NCI-H2029 (cell line): ENCODE measurements at places on chromosomes 12 and 14.

DNA sequence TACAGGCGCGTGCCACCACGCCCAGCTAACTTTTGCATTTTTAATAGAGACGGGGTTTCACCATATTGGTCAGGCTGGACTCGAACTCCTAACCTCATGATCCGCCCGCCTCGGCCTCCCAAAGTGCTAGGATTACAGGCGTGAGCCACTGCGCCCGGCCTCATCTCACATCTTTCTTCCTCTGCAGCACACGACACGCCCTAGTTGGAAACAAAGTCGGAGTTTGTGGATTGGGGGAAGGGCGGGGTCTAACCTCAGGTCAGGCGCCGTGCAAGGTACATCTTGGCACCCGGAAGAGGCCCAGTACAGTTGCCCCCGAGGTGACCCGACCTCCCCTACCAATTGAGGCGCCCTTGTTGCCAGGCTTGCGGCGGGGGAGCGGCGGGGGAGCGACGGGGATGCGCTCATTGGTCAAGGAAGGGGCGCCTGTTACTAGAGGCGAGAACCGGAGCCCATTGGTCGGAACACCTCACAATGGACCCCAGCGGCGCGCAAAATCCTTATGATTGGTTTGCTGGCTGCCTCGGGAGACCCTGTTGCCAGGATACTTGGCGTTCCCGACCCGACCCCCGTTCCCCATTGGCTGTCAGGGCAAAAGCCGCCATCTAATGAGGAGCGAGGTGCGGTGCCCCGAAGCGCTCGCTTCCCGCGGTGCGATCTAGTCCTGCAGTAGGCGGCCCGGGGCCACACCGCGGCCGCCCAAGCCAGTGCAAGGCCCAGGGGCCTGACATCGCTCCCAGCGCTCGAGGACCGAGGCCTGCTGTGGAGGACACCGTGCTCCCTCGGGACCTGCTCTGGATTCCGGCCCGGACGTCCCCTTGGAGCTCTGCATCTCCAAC is at the start of gene REC8:
TSS of gene REC8 (plus strand) at position 659 of the 839 bp plus-strand sequence. CDS start 473 bp downstream, outside the sequence.
- no peak for DNase-seq

- DNase-seq = no peak
Measured at GRCh38 chr14:68782091-68782981, 10.5 kb downstream of the ZFP36L1 start.

GRCh38 chr14:99174081-99174769 is 97.8 kb downstream of the BCL11B start:
- DNase-seq = no peak

- no peak for DNase-seq
Measured at GRCh38 chr12:65081496-65081895, 39.6 kb downstream of the WIF1 start.

DNA sequence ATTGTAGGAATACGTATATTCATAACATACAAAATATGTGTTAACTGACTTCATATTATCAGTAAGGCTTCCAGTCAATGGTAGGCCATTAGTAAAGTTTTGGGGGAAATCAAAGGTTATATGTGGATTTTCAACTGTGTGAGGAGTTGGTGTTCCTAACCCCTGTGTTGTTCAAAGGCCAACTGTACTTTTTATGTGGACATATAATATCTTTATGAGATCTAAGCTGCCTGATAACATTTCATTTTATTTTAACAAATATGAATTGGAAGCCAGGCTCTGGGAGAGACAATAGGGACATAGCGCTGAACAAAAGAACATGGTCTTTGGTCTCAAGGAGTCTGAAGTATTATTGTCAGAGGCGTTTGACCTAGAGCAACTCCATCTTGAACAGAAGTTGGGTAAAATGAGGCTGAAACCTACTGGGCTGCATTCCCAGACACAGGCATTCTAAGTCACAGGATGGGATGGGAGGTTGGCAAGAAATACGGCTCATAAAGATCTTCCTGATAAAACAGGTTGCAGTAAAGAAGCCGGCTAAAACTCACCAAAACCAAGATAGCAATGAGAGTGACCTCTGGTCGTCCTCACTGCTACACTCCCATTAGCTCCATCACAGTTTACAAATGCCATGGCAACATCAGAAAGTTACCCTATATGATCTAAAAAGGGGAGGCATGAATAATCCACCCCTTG is 147.2 kb downstream of the KSR2 start:
- no peak for DNase-seq

- DNase-seq = no peak
Measured at GRCh38 chr14:44767646-44768173, 194.0 kb downstream of the KLHL28 start.
